Fibroblast of the aortic adventitia (primary cell): ENCODE measurements at places on chromosomes 3 and 15. TPM values are rescaled to one million over a fixed set of nuclear protein-coding genes. Genes with fewer than 3 reads are reported as not detected.
A peak's percentile ranks its signal among the peaks of the same experiment; 100 is the strongest.

Gene PRR20G
- not detected in 2 replicates for total RNA-seq

DNA sequence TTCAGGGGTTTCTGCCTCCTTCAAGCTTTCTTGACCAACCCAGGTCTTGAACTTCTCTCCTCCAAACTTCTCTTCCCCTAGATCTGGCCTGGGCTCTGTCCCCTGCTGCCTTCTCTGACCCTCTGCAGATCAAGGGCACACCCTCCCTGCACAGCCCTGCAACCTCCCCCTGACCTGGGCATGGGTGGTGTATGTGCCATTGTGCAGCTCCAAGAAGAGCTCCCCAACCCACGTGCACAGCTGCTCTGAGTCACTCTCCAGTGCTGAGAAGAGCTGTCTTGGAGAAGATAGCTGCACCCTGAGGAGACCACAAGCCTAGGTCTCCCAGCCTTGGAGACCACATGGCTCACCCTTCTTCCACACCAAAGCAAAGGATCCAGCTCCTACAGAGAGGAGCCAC, 8.0 kb downstream of the MAN2C1 start:
- DNase-seq, result no peak

- no peak for DNase-seq
Observed at GRCh38 chr3:172276103-172276502, 172.2 kb downstream of the GHSR start.

DNA sequence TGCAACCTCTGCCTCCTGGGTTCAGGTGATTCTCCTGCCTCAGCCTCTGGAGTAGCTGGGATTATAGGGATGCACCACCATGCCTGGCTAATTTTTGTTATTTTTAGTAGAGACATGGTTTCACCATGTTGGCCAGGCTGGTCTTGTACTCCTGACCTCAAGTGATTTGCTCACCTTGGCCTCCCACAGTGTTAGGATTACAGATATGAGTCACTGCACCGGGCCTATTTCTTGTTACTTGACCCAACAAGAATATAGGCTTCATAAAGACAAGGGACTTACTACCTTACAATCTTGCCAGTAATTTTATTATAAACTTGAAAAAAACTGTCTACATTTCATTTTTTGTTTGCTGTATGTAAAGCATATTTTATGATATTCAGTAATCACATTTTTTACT, 21.4 kb upstream of the ZBTB47 start:
- no peak for DNase-seq

Gene SLC6A1
- not detected in 2 replicates for total RNA-seq

Gene MEF2A
- 95.1 and 118 TPM in 2 replicates for total RNA-seq

DNA sequence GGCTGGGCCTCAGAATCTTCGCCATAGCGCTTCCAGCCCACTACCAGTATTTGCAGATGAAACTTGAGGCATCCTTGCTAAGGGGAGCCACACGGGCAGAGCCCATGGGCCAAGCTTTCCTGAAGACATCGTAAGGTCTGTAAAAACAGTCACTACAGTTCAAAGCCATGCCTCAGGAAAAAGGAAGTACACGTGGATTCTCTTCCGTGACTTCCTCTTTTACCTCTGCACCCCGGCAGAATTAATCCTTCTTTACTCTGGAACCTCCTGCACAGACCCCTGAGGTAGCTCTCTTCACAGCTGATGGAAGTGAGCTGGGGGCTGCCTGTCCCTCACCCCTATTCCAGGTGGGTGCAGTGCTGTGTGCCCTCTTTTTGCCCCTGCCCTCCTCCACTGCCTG, 129.2 kb downstream of the CHDH start:
- DNase-seq, result no peak

GRCh38 chr3:189365609-189366564, 194.1 kb downstream of the TPRG1 start:
- peak; percentile 76 for DNase-seq

DNA sequence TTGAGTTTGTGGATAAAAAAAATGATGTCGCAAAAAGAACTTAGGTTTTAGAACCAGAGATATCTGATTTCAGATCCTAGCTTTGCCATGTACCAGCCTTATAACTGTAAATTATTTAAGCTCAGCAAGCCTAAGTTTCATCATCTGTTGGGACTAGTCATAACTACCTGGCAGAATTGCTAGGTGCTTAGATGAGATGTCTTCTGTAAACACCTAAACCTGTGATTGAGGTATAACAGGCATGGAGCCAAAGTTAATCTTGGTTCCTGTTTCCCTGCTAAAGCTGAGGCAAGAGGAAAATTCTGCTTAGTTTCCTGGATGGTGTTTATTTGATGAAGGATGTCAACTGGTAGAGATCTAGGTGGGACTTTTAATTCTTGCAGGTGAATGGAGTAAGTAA, 331.3 kb upstream of the RBMS3 start:
- no peak for DNase-seq

Gene ZXDC
- 9.2 and 26.7 TPM in 2 replicates for total RNA-seq

DNA sequence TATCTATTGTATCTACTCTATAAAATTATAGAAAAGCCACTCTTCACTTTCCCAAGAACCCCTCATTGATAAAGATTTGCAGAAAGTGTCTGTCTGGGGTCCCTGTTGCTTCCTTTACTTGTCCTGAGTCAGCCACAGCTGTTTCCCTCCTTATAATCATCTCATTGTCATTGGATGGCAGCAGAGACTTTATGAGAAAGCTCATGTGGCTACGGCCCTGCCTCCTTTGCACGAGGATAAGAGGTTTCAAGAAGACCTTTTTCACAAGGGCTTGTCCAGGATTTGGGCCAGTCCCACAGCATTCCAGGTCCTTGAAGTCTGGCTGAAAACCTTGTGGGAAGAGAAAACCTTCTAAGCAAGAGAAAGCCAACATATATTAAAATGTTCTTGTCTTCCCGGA, 41.9 kb upstream of the THBS1 start:
- DNase-seq, result no peak

DNA sequence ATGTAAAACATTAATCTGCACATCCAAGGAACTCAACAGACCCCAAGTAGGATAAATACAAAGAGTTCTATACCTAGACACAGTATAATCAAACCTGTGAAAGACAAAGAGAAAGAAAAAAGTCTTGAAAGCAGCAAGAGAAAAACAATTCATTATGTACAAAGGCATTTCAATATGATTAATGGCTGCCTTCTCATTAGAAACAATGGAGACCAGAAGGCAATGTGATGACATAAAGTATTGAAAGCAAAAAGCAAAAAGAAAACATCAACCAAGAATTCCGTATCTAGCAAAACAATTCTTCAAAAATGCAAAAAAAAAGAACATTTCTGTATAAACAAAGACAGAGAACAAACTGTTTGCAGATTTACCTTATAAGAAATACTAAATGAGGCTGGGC, 81.1 kb downstream of the XXYLT1 start:
- no peak for DNase-seq

GRCh38 chr3:85570819-85571218, 612.0 kb downstream of the CADM2 start:
- DNase-seq, result no peak

Gene YEATS2
- 15.8 and 30.3 TPM in 2 replicates for total RNA-seq

DNA sequence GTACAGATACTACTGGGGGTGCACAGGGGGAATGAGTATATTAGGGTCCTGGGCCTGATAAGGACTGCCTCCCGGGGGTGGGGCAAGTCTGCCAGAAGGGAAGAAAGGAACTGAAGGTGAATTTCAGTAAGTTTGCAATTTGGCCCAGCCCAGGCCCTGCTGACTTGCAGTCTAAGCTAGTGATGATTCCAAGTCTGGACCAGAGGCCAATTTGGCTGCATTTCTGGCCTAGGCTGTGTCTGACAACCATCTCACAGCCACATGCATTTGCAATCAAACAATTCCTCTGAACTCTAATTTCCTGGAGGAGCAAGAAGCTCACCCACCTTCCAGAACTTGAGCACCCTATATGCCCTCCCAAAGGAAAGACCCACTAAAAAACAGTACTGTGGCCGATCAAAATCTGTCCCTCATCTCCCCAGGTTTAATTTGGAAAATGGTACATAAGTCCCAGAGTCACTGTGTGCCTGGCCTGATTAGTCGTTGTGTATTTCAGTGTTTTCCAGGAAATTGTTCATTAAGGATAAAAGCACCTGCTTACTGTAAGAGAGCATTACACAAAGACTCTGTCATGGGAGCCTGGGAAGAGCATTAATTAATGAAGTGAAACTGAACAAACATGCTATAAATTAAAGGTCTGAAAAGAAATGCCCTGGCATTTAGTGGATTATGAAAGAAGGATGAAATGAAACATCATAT, 114.5 kb downstream of the MEGF11 start:
- peak; percentile 1 for DNase-seq

Gene TNFAIP8L3
- 10.3 and 22.4 TPM in 2 replicates for total RNA-seq

GRCh38 chr3:116920826-116921610, 211.4 kb downstream of the TUSC7 start:
- DNase-seq, result no peak

GRCh38 chr15:75070674-75071073, 47.3 kb downstream of the PPCDC start:
- no peak for DNase-seq

GRCh38 chr3:187039100-187039722, 100.1 kb downstream of the RPL39L start:
- DNase-seq, result no peak

- DNase-seq, result no peak
Observed at GRCh38 chr3:140724856-140725812, 47.3 kb downstream of the TRIM42 start.
